Cerebellum (tissue), 4 donors: ENCODE measurements at places on chromosomes 11 and 22.
A peak's percentile ranks its signal among the peaks of the same experiment; 100 is the strongest.

DNA sequence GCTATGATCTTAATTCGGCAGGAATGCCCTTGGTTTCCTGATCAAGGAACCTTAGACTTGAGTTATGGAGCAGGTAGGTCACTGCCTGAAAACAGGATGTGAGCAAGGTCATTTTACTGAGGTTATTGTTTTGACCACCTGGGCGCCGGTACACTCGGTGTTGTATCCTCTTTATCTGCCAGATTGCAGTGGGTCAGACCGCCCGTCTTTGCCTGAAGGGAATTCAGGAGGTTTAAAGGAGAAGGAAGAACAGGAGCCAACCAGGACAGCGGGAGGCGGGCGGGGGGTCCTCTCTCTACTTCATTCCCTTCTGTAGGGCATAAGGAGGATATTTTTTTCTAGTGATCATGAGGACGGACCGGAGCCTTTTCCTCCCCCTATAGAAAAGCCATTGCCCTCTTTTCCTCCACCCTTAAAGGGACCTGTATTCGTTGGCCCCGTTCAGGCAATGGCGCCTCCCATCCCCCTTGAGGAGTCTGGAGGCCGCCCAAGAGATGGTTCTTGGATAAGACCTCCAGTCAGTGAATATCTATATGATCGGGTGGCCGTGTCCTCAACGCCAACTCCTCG lies 649 bp downstream of the MS4A15 start:
- DNase-seq = no peak

- no peak for DNase-seq
Measured at GRCh38 chr22:32723643-32724042, 77.9 kb upstream of the TIMP3 start.

- DNase-seq = no peak
Measured at GRCh38 chr11:64438986-64439771, 80.2 kb downstream of the RPS6KA4 start.

DNA sequence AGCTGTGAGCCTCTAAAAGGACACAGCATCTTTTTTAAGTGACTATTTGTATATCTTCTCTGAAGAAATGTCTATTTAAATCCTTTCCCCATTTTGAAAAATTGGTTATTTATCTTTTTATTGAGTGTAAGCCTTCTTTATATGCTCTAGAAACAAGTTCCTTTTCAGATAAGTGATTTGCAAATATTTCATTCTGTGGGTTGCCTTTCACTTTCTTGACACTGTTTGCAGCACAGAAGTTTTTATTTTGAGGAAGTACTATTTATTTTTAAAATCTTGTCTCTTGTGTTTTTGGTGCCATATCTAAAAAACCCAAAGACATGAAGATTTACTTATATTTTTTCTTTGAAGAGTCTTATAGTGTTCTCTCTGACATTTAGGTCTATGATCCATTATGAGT lies 40.1 kb upstream of the LYVE1 start:
- DNase-seq = no peak

DNA sequence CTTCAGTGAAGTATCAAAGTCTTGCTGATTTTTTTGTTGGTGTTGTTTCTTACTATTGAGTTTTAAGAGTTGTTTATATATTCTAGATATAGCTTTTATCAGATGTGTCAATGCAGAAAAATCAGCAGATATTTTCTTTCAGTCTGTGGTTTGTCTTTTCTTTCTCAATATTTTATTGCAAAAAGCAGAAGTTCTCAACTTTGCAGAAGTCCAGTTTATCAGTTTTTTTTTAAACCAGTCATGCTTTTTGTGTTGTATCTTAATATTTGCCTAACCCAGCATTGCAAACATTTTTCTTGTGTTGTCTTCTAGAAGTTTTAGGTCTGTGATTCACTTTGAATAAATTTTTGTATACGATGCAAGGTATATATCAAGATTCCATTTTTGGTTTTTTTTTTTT lies 7.0 kb downstream of the ASRGL1 start:
- DNase-seq = no peak

DNA sequence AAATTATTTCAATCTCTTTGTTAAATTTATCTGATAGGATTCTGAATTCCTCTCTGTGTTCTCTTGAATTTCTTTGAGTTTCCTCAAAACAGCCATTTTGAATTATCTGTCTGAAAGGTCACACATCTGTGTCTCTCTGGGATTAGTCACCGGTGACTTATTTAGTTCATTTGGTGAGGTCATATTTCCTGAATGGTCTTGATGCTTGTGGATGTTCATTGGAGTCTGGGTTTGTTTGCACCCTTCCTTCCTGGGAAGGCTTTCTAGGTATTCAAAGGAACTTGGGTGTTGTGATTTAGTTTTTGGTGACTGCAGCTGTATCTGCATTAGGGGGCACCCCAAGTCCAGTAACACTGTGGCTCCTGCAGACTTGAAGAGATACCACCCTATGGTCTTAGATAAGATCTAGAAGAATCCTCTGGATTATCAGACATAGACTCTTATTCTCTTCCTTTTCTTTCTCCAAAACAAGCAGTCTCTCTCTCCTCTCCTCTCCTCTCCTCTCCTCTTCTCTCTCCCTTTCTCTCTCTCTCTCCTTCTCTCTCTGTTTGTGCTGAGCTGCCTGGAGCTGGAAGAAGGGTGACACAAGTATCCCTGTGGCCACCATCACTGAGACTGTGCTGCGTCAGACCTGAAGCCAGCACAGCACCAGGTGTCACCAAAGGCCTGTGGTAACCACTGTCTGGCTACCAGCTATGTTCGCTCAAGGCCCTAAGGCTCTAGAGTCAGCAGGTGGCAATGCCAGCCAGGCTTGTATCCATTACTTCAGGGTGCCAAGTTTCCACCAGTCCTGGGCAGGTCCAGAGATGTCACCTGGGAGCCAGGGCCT lies 3.3 kb upstream of the HEPN1 start:
- DNase-seq = no peak

- DNase-seq = no peak
Measured at GRCh38 chr22:35334004-35334403, 34.3 kb downstream of the TOM1 start.

DNA sequence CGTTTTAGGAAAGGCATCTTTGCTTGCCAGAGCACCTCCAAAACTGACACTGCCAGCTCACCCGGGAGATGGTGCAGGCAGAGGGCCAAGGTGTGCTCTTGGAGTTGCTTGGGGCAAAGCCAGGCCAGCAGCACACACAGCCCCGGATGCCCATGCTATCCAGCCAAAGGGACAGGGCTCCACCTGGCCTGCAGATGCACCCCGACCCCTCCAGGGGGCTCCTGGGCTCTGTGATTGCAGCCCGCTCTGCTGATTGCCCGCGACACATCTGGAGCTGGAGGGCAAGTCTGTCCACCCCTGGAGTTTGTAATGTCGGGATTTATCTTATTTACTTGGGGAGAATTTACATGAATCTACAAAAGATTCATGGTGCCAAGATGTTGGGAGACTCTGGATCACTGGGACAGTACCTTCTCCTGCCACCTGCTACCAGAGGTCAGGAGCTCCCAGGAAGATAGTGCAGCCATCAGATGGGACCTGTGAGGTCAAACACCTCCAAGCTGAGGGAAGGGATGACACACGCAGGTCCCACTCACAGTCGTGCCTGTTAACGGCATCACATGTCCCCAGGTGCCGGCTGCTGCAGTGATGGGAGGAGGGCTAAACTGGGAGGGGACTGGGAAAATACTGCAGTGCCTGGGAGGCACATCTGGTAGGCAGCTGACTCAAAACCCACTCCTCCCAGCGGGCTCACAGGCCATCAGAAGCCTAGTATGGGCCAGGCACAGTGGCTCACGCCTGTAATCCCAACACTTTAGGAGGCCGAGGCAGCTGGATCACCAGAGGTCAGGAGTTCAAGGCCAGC lies 17.2 kb downstream of the CBX7 start:
- no peak for DNase-seq

GRCh38 chr11:91585035-91585801 lies 639.4 kb upstream of the FAT3 start:
- DNase-seq = no peak

DNA sequence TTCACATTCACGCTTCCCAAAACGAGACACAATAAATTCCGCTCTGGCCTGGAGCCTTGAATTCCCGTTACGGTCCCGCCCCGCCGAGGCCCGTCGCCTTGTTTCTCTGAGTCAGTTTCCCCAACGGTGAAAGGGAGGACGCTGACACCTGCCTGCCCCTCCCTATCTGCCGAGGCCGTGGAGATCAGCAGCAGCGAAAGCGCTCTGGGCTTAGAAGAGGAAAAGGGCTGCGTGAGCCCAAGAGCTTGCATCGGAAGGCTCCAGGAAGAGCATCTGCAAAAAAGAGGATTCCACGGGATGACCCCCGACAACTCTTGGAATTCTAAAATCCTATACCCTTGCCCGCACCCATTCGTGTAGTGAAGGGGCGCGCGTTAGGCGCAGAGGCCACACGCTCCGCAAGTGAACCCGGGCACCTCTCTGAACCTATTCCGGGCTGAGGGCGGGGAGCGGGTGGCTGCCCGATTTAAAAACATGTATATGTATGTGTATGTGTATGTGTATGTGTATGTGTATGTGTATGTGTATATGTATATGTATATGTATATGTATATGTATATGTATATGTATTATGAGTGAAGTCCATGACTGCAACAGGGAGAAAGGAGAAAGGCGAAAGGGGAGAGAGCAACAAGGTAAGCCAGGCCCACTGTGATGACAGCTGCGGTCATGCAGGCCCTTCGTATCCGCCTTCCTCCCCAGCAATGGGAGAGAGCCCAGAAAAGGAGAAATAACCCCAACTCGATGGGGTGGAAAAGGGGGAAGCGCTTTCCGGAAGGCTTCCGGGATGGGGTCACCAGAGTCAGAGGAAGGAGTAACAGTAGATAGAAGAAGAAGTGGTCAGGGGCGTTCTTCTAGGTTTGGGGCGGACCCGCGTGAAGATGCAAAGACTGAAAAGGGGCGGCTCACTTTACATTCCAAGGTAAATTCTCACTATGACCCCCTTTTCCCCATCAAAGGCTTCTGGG lies 948 bp upstream of the MRTFA start:
- DNase-seq = peak; percentile 56

DNA sequence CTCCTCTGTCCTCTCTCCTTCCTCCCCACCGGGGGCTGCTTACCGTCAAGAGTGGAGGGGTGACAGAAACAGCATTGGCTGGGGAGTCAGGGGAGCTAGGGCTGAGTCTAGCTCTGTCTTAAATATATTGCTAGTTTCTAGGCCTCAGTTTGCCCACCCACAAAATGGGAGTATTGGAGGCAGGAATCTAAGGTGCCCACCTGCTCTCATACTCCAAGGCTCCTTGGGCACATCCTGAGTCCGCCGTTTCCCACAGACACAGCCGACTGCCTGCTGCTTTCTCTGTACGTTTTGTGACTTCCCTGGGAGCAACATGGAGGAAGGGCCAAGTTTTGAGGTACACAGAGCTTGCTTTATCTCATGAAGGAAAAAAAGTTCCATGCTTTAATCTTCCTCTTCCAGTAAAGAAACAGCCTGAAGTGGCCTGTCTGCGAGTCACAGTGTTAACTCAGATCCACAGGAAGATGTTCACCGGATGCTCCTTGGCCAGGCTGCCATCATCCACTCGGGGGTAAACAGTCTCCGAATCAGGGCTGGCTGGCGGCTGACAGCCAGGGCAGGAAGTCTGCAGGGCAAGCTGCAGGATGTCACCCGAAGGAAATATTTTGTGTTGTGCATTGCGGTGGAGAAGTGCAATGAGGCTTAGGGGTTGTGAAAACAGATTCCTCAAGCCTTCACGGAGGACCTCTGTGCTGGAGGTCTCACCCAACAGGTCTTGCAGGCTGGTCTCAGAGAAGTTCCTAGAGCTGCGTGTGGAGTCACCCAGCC lies 11.0 kb upstream of the CERK start:
- DNase-seq = no peak

DNA sequence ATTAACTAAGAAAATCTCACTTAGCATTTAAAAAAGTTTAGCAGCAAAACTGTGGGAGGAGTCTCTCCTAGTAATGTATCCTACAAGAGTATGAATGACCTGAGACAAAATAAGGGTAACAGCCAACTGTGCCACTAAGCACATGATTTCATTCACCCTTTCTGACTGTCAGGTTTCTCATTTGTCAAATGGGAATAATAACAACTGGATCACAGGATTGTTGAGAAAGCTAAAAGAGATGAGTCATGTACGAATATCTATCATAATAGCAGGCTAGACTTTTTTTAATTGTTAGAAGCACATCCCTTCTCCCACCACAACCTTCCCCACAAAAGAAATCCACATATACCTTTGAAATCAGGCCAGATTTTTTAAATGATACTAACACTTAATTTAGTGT lies 39.5 kb downstream of the MTMR2 start:
- no peak for DNase-seq

- DNase-seq = no peak
Measured at GRCh38 chr22:49394116-49394785, 433.4 kb downstream of the BRD1 start.

DNA sequence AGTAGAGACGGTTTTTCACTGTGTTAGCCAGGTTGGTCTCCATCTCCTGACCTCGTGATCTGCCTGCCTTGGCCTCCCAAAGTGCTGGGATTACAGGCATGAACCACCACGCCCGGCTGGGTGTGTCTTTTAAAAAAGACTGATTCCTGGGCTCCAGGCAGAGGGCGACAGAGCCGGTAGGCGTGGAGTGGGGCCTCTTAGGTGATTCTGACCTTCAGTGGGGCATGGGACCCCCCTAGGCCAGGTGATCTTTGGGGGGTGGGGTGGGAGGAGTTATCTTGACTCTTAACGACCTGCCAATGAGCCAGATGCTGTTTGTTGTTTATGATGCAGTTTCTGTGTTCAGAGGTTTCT lies 12.9 kb upstream of the SORL1-AS1 start:
- DNase-seq = no peak

- no peak for DNase-seq
Measured at GRCh38 chr22:19307872-19308271, 16.4 kb upstream of the CLTCL1 start.

DNA sequence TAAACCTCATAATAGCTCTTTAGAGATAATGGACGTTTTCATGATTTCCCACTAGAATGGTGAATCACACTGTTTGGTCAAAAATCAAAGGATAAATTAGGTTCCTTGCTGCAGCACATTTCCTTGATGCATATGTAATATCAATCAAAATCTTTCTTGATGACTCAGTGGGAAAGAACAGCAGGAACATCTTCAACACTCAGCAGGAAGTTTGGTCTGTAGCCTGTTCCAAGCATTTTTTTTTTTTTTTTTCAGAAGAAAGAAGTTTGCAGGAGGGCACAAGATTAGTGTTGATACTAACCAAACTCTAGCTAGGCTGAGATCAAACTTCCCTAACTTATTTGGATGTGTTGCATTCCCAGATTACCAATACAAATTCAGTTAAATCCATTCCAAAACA lies 1529.8 kb downstream of the FAM181B start:
- DNase-seq = no peak

DNA sequence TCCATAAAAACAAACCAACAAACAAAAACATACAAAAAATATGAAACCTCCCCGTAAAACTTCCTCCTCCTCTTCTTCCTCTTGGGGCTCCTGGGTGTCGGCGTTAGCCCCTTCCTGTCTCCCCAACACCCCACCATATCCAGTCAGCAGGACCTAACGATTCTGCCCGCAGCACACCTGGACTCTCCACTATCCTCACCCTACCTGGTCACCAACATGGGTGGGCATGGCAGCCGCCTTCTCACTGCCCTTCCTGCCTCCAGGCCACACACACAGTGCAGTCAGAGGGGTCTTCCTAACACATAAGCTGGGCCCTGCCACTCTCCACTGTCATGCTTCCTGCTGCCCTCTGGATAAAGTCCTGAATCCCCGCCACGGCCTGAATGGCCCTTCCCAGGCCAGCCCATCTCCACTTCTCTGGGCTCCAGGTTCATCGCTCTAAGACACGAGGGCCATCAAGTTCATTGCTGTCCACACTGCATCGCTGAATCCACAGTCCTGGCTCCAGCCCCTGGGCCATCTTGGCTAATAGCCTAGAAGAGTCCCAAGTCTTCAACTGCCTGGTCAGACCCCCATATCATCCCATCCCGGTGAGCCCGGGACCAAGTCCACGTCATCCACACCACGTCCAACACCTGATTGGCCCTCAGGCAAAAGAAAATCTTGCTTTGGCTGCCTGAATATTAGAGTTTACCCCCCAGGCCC lies 76.2 kb downstream of the IGLL1 start:
- DNase-seq = no peak
